ENCODE measurements at places on chromosomes 1 and 21.

- DNase-seq: peak; percentile 96
Observed at GRCh38 chr1:54407404-54408146, 1.4 kb upstream of the SSBP3 start.

- peak; percentile 92 for DNase-seq
Observed at GRCh38 chr1:221294242-221294641, 415.0 kb downstream of the HLX start.

DNA sequence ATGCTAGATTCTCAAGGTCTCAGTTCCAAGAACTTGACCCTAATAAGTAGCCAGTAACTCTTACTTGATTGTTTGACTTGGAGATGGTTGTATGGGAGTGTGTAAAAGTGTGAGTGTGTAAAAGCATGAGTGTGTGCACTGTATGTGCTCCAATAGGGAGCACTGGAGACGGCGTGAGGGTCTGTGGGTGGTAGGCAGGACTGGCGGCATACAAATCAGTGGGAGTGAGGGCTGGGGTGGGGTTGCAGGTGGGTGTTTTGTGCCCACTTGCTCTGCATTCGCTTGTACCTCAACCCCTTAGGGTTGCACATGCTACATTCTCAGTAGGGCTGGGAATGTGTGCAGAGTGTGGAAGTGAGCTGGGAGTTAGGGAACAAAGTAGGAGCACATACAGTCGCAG, 79.5 kb upstream of the CD34 start:
- DNase-seq: no peak

GRCh38 chr1:8318436-8318835, 522 bp downstream of the SLC45A1 start:
- DNase-seq: no peak

GRCh38 chr1:107604825-107605224, 360.2 kb downstream of the VAV3 start:
- no peak for DNase-seq

- peak; percentile 79 for DNase-seq
Observed at GRCh38 chr1:81833722-81834121, 33.0 kb downstream of the ADGRL2 start.

DNA sequence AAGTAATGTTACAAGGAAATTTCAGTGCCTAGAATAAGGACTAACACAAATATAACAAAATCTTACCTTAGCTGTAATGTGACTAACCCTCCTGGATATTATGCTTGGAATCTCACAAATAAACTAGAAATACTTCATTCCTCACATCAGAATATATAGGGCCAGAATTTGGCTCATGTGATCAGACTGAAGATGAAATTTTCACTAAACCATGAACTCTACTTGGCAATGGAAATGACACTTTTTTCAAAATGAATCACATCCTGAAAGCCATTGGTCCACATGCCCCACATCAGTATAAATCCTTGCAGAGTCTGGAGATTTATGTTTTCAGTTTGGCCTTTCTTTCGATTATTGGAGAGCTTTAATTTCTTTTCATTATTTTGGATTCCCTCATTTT, 227.8 kb downstream of the NRIP1 start:
- no peak for DNase-seq

- peak; percentile 97 for DNase-seq
Observed at GRCh38 chr1:8082945-8083344, 56.8 kb upstream of the ERRFI1 start.

- no peak for DNase-seq
Observed at GRCh38 chr1:246815693-246816270, 91.6 kb downstream of the SCCPDH start.

DNA sequence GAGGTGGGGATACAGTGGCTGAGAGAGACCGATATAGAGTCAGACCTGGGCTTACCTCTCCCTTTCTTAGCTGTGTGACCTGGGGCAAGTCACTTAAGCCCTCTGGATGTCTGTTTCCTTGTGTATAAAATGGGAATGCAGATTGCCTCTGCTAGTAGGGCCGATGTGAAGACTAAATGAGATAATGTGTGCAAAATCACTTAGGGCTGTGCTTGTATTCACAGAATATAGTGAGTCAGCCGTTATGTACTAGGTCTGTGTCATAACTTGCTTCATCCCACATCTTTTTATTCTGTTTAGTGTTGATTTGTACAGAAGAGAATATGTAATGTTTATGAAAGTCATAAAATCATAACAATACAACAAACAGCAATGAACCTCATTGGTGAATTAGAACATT, 56.0 kb downstream of the PTPRU start:
- DNase-seq: peak; percentile 72

DNA sequence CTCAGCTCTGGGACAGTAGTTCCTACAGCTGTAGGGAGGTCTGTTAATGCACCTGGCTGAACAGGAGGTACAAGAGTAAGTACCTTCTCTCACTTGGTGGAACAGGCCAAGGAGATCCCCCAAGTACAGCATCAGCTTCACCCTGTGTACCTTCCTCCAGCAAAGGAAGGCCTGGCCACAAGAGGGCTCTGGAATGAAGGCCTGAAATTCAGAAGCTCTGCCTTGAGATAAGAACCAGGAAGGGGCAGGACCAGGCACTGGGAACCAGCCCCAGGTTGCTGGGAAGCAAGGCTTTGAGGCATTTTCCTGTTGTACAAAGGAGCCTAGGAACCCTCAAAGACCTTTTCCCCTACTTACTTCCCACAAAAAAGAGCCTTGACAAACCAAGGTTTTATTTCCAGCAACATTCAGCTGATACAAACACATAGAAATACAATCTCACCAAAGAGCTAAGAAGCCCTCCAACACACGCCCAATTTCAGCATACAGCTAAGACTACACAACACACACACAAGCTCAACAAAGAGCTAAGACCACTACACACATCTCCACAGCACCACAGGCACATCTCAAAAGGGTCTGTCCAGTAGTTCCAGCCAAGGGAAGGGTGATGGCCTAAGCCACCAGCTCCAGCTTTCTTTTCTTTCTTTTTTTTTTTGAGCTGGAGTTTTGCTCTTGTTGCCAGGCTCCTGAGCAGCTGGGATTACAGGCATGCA, 23.5 kb downstream of the F11R start:
- peak; percentile 87 for DNase-seq

GRCh38 chr1:181110013-181110412, 21.5 kb downstream of the IER5 start:
- no peak for DNase-seq

DNA sequence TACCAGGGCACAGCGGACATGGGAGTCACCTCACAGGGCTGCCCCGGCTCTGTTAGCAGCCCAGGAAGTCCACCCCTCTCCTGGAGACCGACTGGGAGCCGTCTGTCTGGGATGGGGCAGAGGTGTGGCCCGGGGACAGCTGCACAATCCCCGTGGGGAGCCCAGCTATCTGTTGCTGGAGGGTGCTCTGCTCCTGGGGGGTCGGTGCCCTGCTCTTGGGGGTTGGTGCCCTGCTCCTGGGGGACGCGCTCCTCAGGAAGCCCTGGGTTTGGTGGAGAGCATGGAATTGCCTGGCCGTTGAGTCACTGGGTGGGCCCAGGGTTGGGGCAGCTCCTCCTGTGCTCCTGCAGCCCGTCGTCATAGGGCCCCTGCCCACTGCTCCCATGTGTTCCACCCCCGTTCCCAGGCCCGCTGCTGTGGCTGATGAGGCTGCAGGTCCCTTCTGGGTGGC, 39.3 kb downstream of the AGPAT3 start:
- no peak for DNase-seq

- no peak for DNase-seq
Observed at GRCh38 chr1:37616330-37616729, 18.4 kb downstream of the RSPO1 start.
